SJSA1 (cell line): ENCODE measurements at places on chromosomes 3 and 15.

GRCh38 chr3:117499189-117499870, 789.8 kb downstream of the TUSC7 start:
- no peaks in the 10 kb centered on the region for H3K36me3 ChIP-seq
- H3K27ac ChIP-seq = no peak overlapping the region
- no peaks in the 10 kb centered on the region for H3K27me3 ChIP-seq

DNA sequence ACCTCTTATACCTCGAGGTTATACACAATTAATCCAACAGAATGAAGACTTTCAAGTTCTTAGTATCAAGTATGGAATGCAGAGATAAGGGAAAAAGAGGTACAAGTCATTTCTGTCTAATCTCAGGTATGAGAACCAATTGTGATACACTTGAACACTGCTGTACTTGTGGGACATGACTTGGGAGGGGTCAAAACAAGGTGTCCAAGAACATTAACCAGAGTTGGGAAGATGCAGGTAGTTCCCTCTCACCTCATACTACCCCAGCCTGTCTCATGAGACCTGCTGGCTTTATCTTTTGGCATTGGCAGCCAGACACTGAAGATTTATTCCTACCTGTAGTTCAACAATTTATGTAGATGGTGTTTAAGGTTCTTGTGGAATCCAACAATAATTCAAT, 209.7 kb downstream of the NR1D2 start:
- H3K4me3 ChIP-seq = no peak overlapping the region
- H3K4me1 ChIP-seq = peaks cover 14% of the 10 kb centered on the region
- no peak for DNase-seq
- H3K27me3 ChIP-seq = no peaks in the 10 kb centered on the region

DNA sequence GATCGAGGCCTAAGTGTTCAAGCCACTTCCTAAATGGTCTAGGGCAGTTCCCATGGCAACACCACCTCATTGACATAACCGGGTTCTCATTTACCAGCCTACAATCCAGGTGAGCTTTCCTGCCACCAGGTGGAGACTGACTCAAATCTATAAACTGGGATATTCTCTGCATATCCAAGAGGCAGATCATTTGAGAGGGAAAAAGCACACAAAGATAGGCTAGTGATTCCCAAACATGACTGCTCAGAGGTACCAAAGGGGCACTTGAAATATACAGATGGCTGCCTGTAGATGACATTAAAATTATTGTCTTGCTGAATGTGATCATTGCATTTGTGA, 141.3 kb upstream of the PROK2 start:
- H3K4me1 ChIP-seq = no peaks in the 10 kb centered on the region
- H3K27ac ChIP-seq = no peak overlapping the region
- H3K36me3 ChIP-seq = no peaks in the 10 kb centered on the region
- H3K27me3 ChIP-seq = no peaks in the 10 kb centered on the region

GRCh38 chr3:169948559-169949448, 17.8 kb upstream of the SEC62 start:
- no peak for DNase-seq
- no peak overlapping the region for H3K4me3 ChIP-seq
- no peaks in the 10 kb centered on the region for H3K27me3 ChIP-seq

GRCh38 chr15:50358845-50359244, 3.8 kb upstream of the GABPB1 start:
- peaks cover 12% of the 10 kb centered on the region for H3K4me1 ChIP-seq
- peaks cover 56% of the 10 kb centered on the region for H3K36me3 ChIP-seq
- H3K4me3 ChIP-seq = no peak overlapping the region
- no peak for DNase-seq
- H3K27me3 ChIP-seq = no peaks in the 10 kb centered on the region
- no peak overlapping the region for H3K27ac ChIP-seq

- H3K27me3 ChIP-seq = no peaks in the 10 kb centered on the region
- peaks cover under 1% of the 10 kb centered on the region for H3K36me3 ChIP-seq
- H3K4me3 ChIP-seq = no peak overlapping the region
- H3K4me1 ChIP-seq = peaks cover 87% of the 10 kb centered on the region
- DNase-seq = no peak
These were observed 45.9 kb downstream of the HRH1 start for GRCh38 chr3:11199902-11200845.

DNA sequence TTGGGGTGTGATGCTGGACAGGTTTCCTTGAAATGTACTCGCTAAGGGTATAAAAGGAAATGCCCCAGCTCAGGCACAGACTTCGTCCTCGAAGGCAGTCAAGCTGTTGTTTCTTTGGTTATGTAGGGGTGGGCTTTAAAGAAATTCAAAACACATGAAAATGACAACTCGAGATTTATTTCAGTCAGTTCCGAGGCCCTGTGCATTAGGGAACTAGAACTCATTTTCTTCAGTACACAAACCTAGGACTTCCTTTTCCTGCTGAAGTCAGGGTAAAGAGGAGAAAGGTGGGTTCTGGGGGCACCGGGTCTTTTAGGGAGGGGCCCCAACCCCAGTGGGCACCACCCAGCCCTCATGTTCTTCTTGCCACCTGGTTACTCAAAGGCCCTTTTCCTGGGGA, 7.7 kb downstream of the CCR9 start:
- no peaks in the 10 kb centered on the region for H3K27me3 ChIP-seq
- H3K36me3 ChIP-seq = no peaks in the 10 kb centered on the region
- DNase-seq = no peak
- no peak overlapping the region for H3K27ac ChIP-seq
- H3K4me3 ChIP-seq = no peak overlapping the region

DNA sequence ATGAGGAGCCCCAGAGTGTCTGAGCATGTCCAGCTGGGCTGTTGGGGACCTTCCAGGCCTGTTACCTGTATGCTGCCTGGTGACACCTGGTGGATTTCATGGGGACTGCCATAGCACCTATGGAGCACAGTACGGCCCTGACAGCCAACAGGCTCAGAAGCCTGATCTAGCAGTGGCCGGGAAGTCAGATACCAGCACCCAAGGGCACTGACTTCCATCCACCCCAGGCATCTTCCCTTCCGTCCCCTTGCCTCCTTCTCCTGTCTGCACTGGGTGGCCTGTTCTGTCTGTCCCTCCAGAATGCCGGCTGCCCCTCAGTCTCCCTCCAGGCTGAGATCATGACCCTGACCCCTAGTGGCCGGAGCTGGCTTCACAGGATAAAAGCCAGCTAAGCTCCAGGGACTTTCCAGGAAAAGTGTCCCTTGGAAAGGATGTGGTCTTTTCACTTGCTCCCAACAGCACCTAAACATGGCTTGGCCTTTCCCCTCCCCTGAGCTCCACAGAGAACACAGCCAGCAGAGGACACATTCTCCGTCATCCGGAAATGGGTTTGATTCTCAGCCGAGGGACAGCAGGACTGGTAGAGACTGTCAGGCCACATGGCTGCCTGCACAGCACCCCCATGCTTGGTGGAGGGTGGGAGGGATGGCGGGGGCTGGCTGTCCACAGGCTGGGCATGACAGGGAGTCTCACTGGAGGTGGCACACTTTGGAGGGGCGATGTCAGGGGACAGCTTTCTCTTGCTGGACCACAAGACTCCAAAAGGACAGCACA, 9.5 kb downstream of the RPS17 start:
- H3K36me3 ChIP-seq = peaks cover 20% of the 10 kb centered on the region
- H3K27ac ChIP-seq = no peak overlapping the region
- no peak overlapping the region for H3K4me3 ChIP-seq
- H3K4me1 ChIP-seq = peaks cover 6% of the 10 kb centered on the region; the same call in 1 of the 2 replicates
- H3K27me3 ChIP-seq = no peaks in the 10 kb centered on the region

DNA sequence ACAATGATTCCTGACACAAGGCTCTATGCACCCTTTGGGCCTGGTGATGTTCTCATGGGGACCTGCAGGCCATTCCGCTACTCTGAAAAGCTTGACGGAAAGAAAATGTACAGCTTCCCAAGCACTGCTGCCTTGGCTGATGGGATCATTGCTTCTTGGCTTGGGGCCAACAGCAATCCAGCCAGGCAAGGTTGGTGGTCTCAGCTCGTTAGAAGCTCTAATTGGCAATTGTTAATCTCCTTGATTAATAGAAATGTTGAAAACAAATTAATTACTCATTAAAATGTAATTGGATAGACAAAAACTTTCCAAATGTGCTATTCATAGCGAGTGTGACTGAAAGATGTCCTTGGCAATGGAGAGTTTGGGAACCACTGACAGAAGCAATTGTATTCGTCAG, 16.3 kb upstream of the MYZAP start:
- H3K4me3 ChIP-seq = no peak overlapping the region
- no peak overlapping the region for H3K27ac ChIP-seq
- no peaks in the 10 kb centered on the region for H3K36me3 ChIP-seq
- no peak for DNase-seq
- H3K4me1 ChIP-seq = peaks cover 5% of the 10 kb centered on the region; the same call in 1 of the 2 replicates

GRCh38 chr3:51390246-51391074, 625 bp upstream of the RBM15B start:
- DNase-seq = no peak
- peaks cover 95% of the 10 kb centered on the region for H3K36me3 ChIP-seq
- no peak overlapping the region for H3K27ac ChIP-seq
- peak overlapping the region; percentile 98 for H3K4me3 ChIP-seq

DNA sequence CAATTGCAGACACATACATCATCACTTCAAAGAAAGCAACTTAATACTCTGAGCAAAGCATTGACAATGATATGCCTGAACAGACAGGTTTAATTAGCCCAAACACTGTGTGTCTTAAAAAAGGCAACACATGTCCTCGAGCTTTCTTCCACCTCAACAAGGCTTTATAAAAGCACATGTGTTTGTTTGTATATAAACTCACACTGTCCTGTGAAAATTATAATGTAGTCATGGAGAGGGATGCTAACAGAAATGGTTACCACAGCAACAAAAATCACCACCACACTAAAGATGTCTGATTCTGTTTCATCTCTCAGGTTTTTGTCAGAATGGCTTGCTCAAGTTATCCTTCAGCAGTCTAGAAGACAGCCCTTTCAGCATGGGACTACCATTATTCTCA, 314.7 kb downstream of the MAGI1 start:
- no peaks in the 10 kb centered on the region for H3K27me3 ChIP-seq
- no peak for DNase-seq
- H3K4me1 ChIP-seq = no peaks in the 10 kb centered on the region
- no peaks in the 10 kb centered on the region for H3K36me3 ChIP-seq
- H3K4me3 ChIP-seq = no peak overlapping the region

GRCh38 chr15:76107169-76107568, 47.4 kb downstream of the TMEM266 start:
- DNase-seq = no peak
- H3K4me1 ChIP-seq = no peaks in the 10 kb centered on the region
- H3K36me3 ChIP-seq = no peaks in the 10 kb centered on the region
- H3K27me3 ChIP-seq = no peaks in the 10 kb centered on the region; the same call in 1 of the 2 replicates

GRCh38 chr3:28132941-28133340, 108.5 kb upstream of the CMC1 start:
- H3K4me3 ChIP-seq = no peak overlapping the region
- no peak for DNase-seq
- no peaks in the 10 kb centered on the region for H3K4me1 ChIP-seq
- no peaks in the 10 kb centered on the region for H3K27me3 ChIP-seq
- no peak overlapping the region for H3K27ac ChIP-seq

DNA sequence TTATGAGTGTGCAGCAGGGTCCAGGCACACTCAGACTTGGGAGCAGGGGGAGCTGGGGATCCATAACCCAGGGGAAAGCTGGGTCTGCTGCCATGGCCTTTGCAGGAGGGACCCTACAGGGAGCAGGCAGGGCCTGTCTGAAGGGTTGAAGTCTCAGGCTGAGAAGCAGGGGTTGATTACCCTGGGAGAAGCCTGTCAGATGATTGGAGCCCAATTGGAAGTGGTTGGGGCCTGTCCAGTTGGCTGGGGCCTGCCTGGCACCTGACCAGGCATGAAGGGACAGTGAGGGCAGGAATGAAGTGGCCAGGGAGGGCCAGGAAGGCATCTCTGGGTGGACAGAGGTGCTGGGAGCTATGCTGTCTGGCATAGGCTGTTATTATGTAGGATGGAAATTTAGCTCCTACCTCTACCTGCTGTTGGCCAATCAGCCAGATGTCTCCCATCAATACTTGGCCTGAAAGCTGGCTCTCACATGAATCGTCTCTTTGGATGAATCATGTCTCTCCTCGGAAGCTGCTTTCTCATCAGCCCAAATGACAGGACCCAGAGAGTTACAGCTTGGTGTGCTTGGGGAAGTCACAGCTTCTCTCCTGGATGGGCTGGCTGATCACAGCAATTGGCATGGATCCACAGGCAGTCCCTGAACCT, 27.4 kb upstream of the SLCO2A1 start:
- no peak overlapping the region for H3K4me3 ChIP-seq
- no peaks in the 10 kb centered on the region for H3K27me3 ChIP-seq
- no peak for DNase-seq

GRCh38 chr3:116087426-116087825, 357.9 kb downstream of the LSAMP start:
- H3K4me3 ChIP-seq = no peak overlapping the region
- no peak overlapping the region for H3K27ac ChIP-seq
- DNase-seq = no peak
- H3K27me3 ChIP-seq = no peaks in the 10 kb centered on the region

DNA sequence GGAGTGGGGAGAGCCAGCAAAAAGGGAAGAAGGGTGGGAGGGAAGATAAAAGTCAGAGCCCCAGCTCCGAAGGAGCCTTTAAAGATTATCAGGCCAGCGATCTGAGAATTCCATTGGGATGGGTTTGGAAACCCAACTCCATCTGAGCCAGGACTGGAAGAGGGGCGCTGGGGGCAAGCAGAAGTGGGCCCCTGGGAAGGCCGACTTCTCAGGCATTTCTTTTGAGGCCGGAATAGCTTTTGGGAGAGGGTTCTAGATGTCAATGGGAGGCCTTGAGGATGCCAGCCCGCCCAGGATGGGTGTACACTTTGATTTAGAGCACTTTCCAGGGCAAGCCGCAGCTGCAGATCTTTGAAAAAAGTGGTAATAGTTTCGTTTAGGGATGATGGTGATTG, 6.6 kb upstream of the SOX2 start:
- no peak for DNase-seq
- peaks cover 5% of the 10 kb centered on the region for H3K4me1 ChIP-seq
- H3K36me3 ChIP-seq = no peaks in the 10 kb centered on the region
- no peaks in the 10 kb centered on the region for H3K27me3 ChIP-seq
- no peak overlapping the region for H3K4me3 ChIP-seq

GRCh38 chr3:122687298-122687697, 6.7 kb downstream of the PARP14 start:
- no peaks in the 10 kb centered on the region for H3K4me1 ChIP-seq
- H3K27ac ChIP-seq = no peak overlapping the region
- H3K4me3 ChIP-seq = no peak overlapping the region
- no peaks in the 10 kb centered on the region for H3K27me3 ChIP-seq
- DNase-seq = no peak
- peaks cover 24% of the 10 kb centered on the region for H3K36me3 ChIP-seq

GRCh38 chr3:176584413-176585176, 612.7 kb downstream of the TBL1XR1 start:
- H3K27me3 ChIP-seq = no peaks in the 10 kb centered on the region
- DNase-seq = no peak
- no peaks in the 10 kb centered on the region for H3K4me1 ChIP-seq
- no peak overlapping the region for H3K4me3 ChIP-seq
- H3K36me3 ChIP-seq = no peaks in the 10 kb centered on the region
- no peak overlapping the region for H3K27ac ChIP-seq

GRCh38 chr3:179067839-179068238, 3.8 kb downstream of the ZMAT3 start:
- H3K4me1 ChIP-seq = peaks cover 28% of the 10 kb centered on the region
- no peak for DNase-seq
- no peak overlapping the region for H3K27ac ChIP-seq
- peaks cover 39% of the 10 kb centered on the region for H3K36me3 ChIP-seq
- H3K27me3 ChIP-seq = no peaks in the 10 kb centered on the region
